ENCODE measurements at places on chromosomes 6 and 20. TPM values are rescaled to one million over a fixed set of nuclear protein-coding genes. Genes with fewer than 3 reads are reported as not detected.

The CPXM1 gene
- total RNA-seq: 2.2 TPM

The GLP1R gene
- not detected for total RNA-seq

The ADISSP gene
- total RNA-seq: 40.7 TPM

The CABLES2 gene
- 1.6 TPM for total RNA-seq

The POLR1C gene
- 51.8 TPM for total RNA-seq

The NCOA3 gene
- 92.5 TPM for total RNA-seq

The SALL4 gene
- total RNA-seq: 1.5 TPM

The DOK5 gene
- 5.3 TPM for total RNA-seq

The LY6G6D gene
- not detected for total RNA-seq

The ANGPT4 gene
- not detected for total RNA-seq

The MAFB gene
- total RNA-seq: 4.7 TPM

The CLPSL1 gene
- not detected for total RNA-seq

The RSPH4A gene
- total RNA-seq: under 0.01 TPM

The FOXC1 gene
- 2.6 TPM for total RNA-seq

The NFKBIE gene
- total RNA-seq: 4.4 TPM

The AKAP12 gene
- total RNA-seq: 133 TPM

The RFX6 gene
- not detected for total RNA-seq

The DACT2 gene
- not detected for total RNA-seq

The PDE7B gene
- total RNA-seq: 25.4 TPM

The C6orf89 gene
- total RNA-seq: 33.4 TPM

The MAP3K7 gene
- 27.2 TPM for total RNA-seq

The CBFA2T2 gene
- total RNA-seq: 4.9 TPM

The GABRR1 gene
- total RNA-seq: not detected

The TCP11 gene
- total RNA-seq: 0.37 TPM

The CRYBG1 gene
- 132 TPM for total RNA-seq

The TMEM244 gene
- total RNA-seq: 0.78 TPM

The SLC2A10 gene
- 28.3 TPM for total RNA-seq

The GINS1 gene
- 17.0 TPM for total RNA-seq

The CTAGE9 gene
- not detected for total RNA-seq

All from subcutaneous preadipocyte (primary cell).